Activated naive CD4-positive, alpha-beta T cell treated with anti-CD3 and anti-CD28 coated beads for 36 hours (primary cell): ENCODE measurements at places on chromosomes 3 and 15.
A peak's percentile ranks its signal among the peaks of the same experiment; 100 is the strongest.

- DNase-seq: no peak
These were observed 17.5 kb upstream of the GOLGA8J start for GRCh38 chr15:30065025-30065801.

DNA sequence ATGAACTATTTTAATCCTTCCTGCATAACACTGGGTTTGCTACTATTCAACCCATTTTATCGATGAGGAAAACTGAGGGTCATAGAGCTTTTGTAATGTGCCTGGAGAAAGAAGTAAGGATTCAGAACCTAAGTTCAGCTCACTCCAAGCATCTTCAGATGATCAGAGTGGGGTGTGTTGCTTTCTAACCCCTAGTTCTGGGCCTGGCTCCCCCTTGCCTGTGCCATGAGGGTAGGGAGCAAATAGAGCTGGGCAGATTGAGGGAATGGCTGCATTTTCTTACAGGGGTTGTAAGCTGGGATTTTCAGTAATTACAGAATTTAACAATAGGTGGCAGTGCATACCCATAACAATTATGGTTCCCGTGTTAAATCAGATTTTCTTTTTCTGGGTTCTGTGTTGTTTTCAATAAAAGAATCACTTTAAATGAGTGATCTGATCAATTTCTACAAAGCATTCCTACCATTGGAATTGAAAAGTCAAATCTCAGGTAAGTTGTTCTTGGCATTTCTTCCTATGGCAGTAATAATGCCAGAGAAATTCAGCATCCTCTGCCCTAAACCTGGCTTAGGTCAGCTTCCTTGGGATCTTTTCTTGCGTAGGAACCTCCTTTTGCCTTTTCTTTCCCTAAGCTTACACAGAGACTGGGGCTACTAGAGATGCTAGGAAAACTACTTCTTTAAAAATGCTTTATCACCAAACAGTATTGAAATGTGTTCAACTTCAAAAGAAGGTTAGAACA is 103.8 kb upstream of the IL12A start:
- DNase-seq: no peak

GRCh38 chr15:55170361-55170760 is 26.4 kb downstream of the RSL24D1 start:
- DNase-seq: no peak

- no peak for DNase-seq
These were observed 196.0 kb downstream of the LRTM1 start for GRCh38 chr3:54731732-54732445.

- DNase-seq: no peak
These were observed 55.1 kb downstream of the HEG1 start for GRCh38 chr3:125000661-125001060.

DNA sequence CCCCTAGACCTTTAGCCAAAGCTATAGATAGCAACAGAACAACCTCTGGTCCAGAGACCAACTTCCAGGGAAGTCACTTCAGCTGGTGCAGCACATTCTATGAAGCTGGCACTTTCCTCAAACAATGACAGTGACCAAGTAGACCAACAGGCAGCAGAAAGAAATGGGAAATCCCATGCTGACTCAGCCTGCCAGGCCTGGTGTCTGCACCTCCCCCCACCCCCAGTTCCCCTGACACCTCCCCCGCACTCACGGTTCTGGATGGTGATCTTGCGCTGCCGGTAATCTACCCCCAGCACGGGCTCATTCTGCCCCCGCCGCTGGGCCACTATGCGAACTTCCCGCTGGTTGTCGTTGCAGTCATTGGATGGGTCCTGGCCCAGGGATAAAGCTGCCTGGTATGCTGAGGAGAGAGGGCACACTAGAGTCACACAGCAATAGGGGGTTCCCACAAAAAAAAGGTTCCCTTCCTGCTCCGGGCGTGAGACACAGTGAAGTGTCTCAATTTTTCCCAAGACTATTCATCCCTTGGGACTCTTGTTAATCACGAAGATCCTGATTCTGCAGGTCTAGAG is 17.0 kb downstream of the ILDR1 start:
- no peak for DNase-seq

GRCh38 chr3:17833786-17834559 is 91.5 kb upstream of the TBC1D5 start:
- no peak for DNase-seq

- DNase-seq: no peak
These were observed 16.6 kb downstream of the SLC4A7 start for GRCh38 chr3:27467545-27467944.

GRCh38 chr3:141402476-141403171 is 34.3 kb downstream of the ZBTB38 start:
- DNase-seq: peak; percentile 45

DNA sequence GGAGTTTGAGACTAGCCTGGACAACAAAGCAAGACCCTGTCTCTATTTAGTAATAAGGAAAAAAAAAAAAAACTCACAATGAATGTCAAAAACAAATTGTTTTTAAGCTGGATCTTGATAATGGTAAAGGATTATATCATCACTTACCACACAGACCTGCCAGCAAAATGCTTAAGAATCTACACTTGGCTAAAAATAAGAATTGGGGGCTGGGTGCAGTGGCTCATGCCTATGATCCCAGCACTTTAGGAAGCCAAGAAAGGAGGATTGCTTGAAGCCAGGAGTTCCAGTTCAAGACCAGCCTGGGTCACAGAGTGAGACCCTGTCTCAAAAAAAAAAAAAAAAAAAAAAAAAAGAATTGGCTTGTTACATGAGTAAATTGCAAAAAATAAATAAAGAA is 31.0 kb downstream of the ACAP2 start:
- DNase-seq: no peak

DNA sequence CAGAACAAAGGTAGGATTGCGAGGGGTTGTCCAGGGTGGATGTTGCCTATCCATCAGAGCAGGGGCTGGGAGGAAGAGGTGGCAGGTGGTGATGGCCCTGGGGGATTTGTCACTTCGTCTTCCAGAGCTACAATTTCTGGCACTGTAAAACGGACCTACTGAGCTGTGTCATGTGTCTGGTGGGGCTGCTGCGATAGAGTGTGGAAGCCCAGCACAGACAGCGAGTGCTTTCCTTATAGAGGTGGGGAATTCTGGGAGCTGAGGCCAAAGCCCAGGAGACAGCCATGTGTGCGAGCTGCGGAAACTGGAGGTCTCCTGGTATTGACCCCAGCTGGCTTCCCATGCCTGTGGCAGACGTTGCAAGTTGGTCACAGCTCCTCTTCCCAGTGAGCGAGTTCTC is 61.2 kb upstream of the SEC22A start:
- no peak for DNase-seq

DNA sequence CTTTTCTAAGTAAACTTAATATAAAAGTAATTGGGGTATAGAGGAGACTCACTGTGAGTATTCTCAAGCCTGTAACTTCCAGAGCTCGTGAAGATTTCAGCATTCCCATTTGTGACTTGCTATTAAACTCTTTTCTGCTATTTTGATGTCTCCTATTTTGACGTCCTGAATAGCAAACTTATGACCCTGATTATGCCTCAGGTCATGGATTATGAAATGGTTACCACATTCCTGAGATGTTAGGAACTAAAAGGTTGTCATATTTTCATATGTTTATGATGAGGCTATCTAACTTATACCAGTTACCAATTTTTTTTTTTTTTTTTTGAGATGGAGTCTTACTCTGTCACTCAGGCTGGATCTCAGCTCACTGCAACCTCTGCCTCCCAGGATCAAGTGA is 105.5 kb downstream of the ATG7 start:
- no peak for DNase-seq

DNA sequence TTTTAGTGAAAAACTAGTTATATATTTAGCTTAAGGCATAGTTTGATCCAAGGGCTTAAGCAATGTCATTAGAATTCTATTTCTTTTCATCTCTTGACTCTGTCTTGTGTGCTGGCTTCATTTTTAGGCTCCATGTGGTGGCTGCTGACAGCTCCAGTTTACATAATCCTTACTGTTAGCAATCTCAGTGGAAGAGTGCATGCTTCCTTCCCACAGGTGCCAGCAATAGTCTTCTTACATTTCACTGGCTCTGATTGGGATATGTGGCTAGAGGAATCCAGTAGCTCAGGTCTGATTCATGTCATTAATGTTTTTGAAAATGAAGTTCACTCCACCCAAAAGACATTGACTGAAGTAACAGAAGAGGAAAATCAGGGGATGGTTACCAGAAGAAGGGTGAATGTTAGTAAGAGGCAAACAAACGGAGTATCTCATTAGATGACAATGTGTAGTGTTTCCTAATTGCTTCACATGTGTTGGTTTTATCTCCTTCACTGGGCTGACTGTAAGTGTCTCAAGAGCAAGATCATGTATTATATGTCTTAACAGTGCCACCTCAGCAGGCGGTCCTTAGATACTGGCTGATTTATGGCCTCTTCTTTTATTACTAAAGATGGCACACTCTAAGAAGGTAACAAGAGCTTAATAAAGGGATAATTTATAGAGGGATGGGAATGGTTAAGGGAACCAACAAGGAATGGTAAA is 25.6 kb upstream of the TCF12 start:
- no peak for DNase-seq

GRCh38 chr3:1824359-1824758 is 274.3 kb upstream of the CNTN4 start:
- no peak for DNase-seq

DNA sequence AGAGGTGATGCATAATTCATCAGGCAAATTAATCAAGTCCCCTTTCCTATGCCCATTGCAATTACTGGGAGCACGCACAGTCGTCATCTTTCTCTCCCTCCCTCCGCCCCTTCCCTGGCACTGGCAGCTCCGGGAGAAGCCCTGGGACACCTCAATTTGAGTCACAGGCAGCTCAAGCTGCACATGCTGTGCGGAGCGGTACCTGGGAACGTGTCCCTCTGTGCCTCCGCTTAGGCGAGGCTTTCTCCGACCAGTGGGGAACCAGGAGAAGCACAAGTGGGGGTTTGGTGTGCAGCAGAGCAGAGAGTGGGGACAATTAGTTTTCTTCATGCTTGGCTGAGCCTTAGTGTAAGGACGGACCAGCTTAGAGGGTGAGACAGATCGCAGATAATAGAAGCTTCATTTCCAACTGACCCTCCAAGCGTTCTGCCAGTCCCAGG is 88.3 kb downstream of the SOX14 start:
- DNase-seq: no peak

- no peak for DNase-seq
These were observed 5.9 kb downstream of the ZBTB20 start for GRCh38 chr3:115141033-115141757.

- DNase-seq: no peak
These were observed 235.4 kb downstream of the FHIT start for GRCh38 chr3:61015859-61016258.

- no peak for DNase-seq
These were observed 55.6 kb downstream of the PLXNA1 start for GRCh38 chr3:127038466-127038865.

GRCh38 chr15:39413558-39413957 is 167.3 kb upstream of the THBS1 start:
- no peak for DNase-seq

GRCh38 chr15:73601451-73602445 is 31.4 kb downstream of the NPTN start:
- no peak for DNase-seq

GRCh38 chr15:98666841-98667240 is 18.5 kb downstream of the IGF1R start:
- DNase-seq: no peak

DNA sequence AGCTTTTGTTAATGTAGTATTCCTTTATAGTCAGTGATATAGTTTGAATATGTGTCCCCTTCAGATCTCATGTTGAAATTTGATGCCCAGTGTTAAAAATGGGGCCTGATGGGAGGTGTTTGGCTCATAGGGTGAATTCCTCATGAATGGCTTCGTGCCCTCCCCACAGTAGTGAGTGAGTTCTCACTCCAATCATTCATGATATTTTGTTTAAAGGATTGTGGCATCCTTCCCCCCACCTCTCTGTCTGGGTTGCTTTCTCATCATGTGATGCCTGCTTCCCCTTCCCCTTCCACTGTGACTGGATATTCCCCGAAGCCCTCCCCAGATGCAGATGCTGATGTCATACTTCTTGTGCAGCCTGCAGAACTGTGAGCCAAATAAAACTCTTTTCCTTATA is 649.8 kb upstream of the NR2F2 start:
- DNase-seq: no peak

GRCh38 chr3:79354179-79354688 is 413.6 kb downstream of the ROBO1 start:
- no peak for DNase-seq

GRCh38 chr3:105826778-105827634 is 41.8 kb downstream of the CBLB start:
- DNase-seq: no peak

DNA sequence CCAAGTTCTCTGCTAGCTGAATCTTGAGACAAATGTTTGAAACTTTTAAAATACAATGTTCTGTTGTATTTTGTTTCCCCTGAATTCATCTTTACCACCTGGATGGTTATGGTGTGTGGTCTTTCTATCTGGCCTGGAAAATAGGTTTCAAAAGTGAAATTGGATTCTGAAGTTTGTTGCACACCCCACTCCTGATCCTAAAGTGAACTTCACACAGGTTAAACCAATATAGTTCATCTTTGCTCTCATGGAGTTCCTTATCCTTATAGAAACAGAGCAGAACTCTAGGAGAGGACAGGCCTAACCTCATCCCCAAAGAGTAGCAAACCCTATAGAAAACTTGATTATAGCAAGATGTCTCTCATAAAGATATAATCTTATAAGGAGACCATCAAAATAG is 179.4 kb upstream of the BCL6 start:
- no peak for DNase-seq

- DNase-seq: no peak
These were observed 65.6 kb upstream of the SLC6A1 start for GRCh38 chr3:10926811-10927521.

GRCh38 chr3:28915741-28916500 is 364.9 kb upstream of the RBMS3 start:
- peak; percentile 36 for DNase-seq

DNA sequence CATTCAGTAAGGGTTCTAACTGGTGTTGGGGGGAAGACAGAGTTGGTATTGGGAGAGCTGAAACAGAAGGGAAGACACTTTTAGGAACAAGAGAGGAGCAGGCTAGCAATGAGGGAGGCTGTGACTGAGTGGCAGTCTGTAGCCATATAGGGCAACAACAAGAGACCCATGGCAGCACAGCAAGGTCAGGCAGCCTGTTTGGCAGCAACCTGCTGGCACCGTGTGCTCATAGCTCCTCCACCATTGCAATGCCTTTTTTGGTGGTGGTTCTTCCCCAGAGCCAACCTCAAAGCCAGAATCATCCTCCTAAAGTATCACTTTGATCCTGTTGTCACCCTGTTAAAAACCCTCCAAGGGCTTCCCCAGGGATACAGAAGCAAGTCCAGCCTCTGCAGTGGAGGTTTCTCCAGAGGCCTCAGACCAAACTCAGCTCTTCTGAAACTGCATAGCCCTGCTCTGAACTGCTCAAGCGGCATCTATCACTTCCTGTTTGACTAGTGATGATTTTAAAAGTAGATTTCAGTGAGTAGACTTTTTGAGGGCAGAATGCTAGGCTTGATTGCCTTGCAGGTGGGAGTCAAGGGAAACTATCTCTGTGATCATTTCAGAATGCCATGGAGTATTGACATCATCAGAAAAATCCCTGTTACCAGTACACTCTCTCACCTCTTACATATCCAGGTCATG is 176.9 kb downstream of the STAC start:
- no peak for DNase-seq

- DNase-seq: no peak
These were observed 26.9 kb upstream of the MYO1E start for GRCh38 chr15:59399465-59400102.

- DNase-seq: no peak
These were observed 10.3 kb downstream of the GPR87 start for GRCh38 chr3:151306168-151306810.
